GM04504 (cell line): ENCODE measurements at places on chromosomes 5 and 9.

GRCh38 chr5:170436335-170436734, 47.2 kb upstream of the KCNMB1 start:
- DNase-seq: no peak

DNA sequence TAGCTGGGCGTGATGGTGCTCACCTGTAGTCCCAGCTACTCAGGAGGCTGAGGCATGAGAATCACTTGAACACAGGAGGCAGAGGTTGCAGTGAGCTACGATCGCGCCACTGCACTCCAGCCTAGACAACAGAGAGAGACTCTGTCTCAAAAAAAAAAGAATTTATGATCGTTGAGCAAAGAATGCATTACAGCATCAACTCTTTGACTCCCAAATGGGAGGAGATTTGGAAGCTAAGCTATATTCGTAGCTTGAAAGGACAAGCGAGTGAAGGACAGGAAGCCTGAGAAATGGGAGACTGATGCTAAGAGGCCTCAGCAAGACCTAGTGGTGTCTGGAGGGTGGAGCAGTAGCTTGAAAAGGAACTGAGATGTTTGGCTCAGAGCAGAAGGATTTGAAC, 10.3 kb upstream of the CCIN start:
- no peak for DNase-seq

DNA sequence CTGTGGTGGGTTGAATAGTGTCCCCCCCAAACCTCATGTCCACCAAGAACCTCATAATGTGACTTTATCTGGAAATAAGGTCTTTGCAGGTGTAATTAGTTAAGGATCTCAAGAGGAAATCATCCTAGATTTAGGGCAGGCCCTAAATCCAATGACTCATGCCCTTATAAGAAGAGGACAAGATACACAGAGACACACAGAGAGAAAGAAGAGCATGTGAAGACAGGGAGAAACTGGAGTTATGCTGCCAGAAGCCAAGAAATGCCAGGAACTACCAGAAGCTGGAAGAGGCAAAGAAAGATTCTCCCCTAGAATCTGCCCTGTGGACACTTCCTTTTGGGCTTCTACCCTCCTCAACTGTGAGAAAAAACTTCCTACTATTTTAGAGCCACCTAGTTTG, 8.8 kb downstream of the FAM13B start:
- no peak for DNase-seq

DNA sequence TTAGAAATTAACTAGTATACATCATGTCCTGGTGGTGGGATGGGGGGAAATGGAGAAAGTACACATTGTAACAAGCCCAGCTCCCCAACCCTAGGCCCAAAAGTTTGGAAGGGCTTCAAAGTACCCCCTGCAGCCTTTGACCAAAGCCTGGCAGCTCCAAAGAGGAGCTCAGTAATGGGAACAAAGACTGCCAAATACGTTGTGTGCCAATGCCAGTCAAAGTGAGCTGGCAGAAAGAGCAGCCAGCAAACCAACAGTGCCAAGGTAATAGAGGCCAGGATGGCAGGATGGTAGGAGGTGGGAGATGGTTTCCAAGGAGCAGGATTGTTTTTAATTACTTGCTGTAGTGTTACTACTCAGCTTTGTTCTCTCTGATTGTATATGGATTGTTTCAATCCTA, 248.3 kb downstream of the COX7C start:
- DNase-seq: no peak

- no peak for DNase-seq
Observed at GRCh38 chr9:18665947-18666346, 192.0 kb downstream of the ADAMTSL1 start.

DNA sequence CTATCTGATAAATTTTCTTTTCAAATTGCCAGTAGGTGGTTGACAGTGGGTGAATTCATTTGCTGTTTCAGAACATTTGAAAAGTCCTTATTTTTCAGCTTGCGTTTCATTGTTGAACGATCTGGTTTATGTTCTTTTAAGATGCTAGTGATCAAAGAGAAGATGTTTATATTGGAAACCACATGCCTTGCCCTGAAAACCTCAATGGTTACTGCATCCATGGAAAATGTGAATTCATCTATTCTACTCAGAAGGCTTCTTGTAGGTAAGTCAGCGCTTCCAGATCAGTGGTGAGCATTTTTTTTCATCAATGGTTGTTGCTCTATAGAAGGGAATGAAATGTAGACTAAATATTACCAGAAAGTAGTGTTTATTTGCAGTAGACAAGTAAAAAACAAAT, 16.6 kb upstream of the CAVIN4 start:
- DNase-seq: no peak

GRCh38 chr5:103098993-103099392, 20.9 kb downstream of the GIN1 start:
- no peak for DNase-seq

GRCh38 chr9:114911167-114911821, 19.1 kb downstream of the TNFSF8 start:
- DNase-seq: peak; percentile 42

DNA sequence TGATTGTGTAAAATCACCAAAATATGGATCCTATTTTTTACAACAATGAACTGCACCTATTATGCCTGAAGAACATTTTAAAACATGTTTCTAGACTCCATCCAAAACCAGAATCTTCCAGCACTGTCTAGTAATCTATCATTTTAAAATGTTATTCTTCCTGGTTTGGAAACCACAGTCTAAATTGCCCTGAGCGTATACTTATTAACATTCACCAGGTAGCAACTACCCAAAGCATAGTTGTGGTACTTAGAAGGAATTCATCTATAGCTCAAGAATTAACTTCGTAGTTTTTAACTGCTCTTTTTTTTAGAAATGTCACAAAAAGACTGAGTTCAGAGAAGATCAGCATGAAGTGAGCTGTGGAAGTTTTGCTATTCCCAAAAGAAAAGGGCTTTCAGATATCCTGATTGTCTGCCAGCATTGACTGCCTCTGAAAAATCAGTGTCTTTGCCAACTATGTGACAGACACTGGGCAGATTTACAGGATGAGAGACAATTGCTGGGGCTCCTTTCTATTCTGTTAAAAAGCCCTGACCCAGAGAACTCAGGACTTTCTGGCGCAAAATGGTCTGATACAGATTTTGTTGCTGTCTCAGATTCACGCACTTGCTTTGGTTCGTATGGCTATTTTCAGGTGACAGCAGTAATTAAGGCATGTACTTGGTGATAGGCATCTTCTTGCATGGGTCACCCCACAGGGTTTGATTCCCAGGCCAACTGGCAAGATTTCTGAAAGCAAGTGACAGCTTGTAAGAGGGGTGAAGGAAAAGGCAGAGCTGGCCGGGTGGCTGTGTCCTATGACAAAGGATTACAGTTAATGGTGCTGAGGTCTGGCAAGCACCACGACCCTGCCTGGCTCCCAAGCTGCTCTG, 152.5 kb upstream of the RAI14 start:
- DNase-seq: no peak

GRCh38 chr9:95004411-95005277, 278.1 kb downstream of the AOPEP start:
- DNase-seq: no peak

DNA sequence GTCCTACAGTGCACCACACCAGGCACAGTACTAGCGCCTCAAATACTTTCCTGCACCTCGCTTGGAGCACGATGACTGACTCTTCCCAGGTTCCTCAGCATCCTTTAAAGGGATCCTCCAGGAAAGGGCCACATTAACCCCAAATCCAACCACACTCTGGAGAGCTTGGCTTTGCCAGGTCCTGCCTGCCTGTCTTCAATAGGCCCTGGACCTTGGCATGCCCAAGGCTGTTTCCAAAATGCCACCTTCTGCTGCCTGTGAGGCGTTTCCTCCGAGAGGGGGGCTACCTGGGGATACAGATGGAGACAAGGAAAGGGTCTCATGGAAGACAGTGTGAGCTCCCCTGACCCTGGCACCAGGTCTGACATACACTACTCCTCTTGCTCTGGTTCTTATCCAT, 169.9 kb downstream of the DAB2IP start:
- no peak for DNase-seq
